ENCODE measurements at places on chromosomes 3 and 15. TPM values are rescaled to one million over a fixed set of nuclear protein-coding genes. Genes with fewer than 3 reads are reported as not detected.

TJP1 gene
- total RNA-seq: not detected

ACKR2 gene
- 11.5 TPM for total RNA-seq

SATB1 gene
- total RNA-seq: 401 TPM

DNA sequence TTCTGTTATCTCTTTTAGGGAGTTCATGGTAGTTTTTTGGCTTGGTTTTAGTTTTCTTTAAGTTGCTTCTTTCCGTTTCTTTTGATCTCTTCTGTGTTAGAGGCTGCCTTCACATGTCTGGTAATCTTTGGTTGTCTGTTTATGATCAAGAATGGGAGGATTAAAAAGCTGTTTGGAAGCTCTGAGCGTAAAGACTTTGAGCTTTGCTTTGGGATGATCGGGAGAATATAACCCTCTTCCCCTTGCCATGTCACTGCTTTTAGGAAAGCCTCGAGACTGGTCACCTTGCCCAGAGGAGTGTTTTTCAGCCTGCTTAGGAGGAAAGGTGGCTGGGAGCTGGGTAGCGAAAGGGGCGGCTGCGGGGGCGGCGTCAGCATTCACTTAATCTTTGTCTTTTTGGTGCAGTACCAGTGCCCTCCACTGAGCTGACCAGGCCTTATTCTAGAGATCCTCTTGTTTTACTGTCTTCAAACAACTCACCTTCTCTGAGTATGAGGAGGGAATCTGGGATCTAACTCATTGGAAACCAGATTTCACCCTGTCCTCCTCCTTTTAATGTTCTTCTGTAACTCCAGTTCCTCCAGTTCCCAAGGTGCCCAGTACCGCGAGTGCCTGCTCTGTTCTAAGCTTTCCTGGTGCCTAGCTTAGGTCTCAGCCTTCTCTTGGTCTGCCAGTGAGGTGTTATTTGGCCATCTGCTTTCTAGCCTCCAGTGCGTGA is 15.5 kb downstream of the TATDN2 start:
- DNase-seq: no peak

GRCh38 chr3:149473357-149474249 is 894 bp upstream of the TM4SF4 start:
- DNase-seq: no peak

GRCh38 chr3:169165196-169166158 is 498.0 kb downstream of the MECOM start:
- DNase-seq: no peak

- no peak for DNase-seq
These were observed 100.1 kb upstream of the SMAD3 start for GRCh38 chr15:66965201-66965900.

- no peak for DNase-seq
These were observed 2.2 kb downstream of the PIAS1 start for GRCh38 chr15:68056097-68056865.

DNA sequence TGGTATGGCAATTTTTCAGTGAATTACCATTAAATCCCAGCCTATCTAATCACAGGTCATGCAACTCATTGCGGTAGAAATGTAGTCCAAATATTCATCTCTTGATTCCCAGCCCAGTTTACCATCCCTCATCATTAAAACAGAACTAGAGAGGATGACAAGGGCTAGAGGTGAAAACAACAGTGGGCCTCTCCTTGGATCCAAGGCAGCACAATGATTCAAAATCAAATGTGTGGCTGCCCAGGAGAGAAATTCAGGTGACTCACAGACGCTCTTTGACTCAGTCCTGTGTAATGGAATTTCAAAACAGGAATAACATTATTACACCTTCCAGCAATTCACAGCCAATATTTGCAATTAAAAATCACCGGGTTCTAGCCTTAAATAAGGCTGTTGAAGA is 246.5 kb downstream of the TBL1XR1 start:
- DNase-seq: no peak

- no peak for DNase-seq
These were observed 145.1 kb downstream of the LRRC28 start for GRCh38 chr15:99396375-99396774.

DNA sequence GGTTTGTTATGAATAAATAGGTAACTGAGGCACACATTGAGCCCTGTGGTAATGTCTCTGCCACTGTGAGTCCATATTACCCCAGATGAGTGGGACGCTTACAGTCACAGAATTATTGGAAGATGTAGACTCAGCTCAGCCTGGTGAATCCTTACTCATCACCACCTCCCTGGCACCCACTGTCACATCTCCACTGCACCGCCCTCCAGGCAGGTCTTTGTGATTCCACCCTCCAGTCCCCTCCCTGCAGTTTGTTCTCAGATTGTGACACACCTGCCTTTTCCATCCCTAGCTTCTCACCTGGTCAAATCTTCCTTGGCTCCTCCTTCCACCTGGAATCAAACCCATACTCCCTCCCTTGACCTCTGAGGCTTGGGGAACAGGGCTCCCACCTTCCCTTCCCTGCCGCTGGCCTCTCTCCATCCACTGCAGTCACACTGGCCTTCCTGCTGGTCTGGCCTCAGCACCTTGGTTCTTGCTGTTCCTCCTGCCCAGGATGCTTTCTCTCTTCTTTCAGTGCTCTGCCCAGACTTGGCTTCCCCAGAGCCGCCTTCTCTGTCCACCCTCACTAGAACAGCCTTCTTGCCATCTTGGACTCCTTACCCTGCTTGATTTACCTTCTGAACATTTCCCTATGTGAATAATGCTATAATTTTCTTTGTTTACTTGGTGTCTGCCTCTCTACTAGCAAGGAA is 9.4 kb downstream of the SLC6A20 start:
- DNase-seq: no peak

GRCh38 chr3:161691677-161692076 is 195.1 kb downstream of the OTOL1 start:
- DNase-seq: no peak

Data from natural killer cell treated with Interleukin-12 subunit alpha and Interleukin-12 subunit beta and Interleukin-15 and Interleukin-18, amount 100 ng/mL, for 72 hours (primary cell).